ENCODE measurements at places on chromosomes 13 and 19. TPM values are rescaled to one million over a fixed set of nuclear protein-coding genes. Genes with fewer than 3 reads are reported as not detected.

DNA sequence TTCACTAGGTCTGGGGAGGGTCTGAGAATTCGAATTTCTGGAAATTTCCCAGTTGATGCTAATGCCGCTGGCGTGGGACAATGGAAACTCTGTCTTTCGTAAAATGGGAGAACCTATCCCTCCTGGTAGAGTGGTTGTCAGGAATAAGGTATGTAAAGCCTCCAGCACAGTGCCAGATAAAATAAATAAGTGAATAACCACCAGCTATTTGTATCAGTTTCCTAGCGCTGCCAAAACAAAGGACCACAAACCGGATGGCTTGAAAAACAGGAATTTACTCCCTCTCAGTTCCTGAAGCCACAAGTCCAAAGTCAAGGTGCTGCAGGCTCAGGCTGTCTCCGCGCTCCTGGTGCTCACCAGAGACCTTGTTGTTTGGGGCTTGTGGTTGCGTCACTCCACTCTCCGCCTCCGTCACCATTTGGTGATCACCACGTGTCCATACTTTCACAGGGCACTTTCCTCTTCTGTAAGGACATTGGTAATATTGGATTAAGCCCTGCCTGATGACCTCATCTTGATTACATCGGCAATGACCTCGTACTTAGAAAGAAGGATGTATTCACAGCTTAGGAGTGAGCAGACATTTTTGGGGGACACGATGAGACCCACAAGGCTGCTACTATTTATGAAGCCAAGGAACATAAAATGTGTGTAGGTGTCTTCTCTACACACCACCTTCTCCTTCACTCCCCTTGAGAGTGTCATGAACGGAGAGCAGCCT, 428.5 kb downstream of the IRS2 start:
- no peak for DNase-seq

DNA sequence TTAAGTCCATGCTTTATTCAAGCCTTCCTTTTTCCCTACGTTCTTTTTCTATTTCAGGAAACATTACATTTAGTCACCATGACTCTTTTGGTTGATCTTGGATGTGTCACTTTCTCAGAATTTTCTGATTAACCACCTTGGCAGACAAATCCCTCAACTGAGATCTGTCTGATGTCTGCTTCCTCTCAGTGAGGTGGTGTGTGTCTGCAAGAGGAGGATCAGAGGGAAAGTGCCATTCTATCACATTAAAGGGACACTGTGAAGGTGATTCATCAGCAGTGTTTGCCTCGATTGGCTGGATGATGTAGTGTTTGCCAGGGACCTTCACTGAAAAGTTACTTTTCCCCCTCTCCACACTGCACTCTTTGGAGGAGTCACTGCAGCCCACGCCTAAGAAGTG, 3.0 kb upstream of the CCNP start:
- DNase-seq: peak; percentile 25

DNA sequence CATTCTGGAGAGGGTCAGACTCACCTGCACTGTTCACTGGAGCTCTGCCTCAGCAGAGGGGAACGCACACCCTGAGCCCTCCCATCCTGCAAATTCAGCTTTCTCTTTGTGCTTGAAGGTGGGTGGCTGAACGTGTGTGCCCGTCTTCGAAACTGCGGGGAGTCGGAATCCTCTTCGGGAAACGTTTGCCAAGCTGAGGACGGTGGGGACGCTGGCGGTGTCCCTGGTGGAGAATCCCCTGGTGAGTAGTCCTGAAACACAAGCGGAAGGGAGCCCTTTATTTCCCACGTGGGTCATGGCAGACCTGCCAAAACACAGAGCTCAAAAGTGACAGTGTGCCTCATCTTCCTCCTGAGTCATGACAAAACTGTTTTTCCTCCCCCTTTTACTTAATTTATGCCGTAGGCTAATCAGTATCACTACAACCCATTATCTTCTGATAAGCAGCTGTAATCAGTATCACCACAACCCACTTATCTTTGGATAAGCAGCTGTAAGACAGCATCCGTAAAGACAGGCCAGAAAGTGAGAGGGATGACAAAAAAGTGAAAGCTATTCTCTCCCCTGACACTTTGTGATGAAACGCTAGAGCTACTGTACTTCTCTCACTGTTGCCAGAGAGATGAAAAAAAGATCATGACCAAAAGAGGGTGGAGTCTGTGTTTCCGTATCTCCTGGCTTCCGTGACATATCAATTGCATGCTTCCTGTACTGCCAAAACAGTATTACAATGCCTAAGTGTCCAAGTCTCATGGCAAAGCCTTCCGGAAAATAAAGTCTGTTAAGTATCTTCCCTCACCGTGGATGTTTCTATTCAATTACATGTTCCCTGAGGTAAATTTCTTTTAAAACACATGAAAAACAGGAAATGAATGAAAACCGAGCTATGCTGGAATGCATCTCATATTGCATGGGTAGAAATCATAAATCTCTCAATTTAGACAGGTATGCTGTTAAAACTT, 155.5 kb downstream of the TBC1D4 start:
- DNase-seq: peak; percentile 62

GRCh38 chr13:61255040-61255796, 160.4 kb downstream of the PCDH20 start:
- DNase-seq: no peak

GRCh38 chr19:17871878-17872250, at the start of gene SLC5A5:
TSS of gene SLC5A5 (plus strand) at chr19:17871945. CDS start at chr19:17872320, 375 bp downstream.
- no peak for DNase-seq

- DNase-seq: peak; percentile 17
Measured at GRCh38 chr19:17755977-17756670, 4.8 kb downstream of the FCHO1 start.

DNA sequence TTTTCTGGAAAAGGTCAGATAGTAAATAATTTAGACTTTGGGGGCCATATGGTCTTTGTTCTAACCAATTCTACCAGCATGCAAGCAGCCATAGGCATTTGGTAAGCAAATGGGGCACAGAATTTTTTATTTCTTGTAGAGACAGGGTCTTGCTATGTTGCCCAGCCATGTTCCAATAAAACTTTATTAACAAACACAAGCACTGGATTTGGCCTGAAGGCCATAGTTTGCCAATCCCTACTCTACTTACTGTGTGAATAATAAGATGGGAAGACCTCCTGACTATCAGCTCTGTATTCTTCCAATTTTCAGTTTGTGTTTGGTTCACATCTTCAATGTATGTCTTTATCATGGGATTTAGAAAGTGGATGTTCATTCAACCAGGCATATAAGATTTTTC, 53.0 kb upstream of the SERP2 start:
- no peak for DNase-seq

DNA sequence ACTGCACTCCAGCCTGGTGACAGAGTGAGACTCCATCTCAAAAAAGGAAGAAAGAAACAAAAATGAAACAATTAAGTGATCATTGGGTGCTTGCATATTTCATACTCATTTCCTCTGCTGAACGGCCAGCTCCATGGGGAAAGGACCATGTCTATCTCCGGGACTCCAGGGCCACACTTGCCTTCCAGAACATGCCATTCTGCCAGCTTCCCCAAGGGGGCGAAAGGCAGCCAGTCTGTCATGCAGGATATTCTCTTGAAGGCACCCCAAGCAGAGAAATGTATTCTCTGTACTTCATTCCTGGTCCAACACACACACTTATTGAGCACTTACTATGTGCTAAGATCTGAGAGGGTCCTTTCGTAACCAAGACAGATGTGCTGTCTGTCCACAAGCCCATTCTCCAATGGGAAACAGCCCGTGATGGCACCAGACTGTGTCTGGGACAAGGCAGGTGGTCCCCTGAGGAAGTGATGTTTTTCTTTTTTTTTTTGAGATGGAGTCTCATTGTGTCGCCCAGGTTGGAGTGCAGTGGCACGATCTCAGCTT, 10.2 kb upstream of the CARM1 start:
- no peak for DNase-seq

GRCh38 chr13:113105032-113105920, at the start of gene F7:
TSS of gene F7 (plus strand) at chr13:113105791. CDS start at chr13:113105842, 51 bp downstream.
- DNase-seq: no peak

- DNase-seq: no peak
Measured at GRCh38 chr13:52393572-52394357, 12.2 kb downstream of the THSD1 start.

GRCh38 chr19:54209811-54210494, 9.3 kb downstream of the RPS9 start:
- peak; percentile 99 for DNase-seq

DNA sequence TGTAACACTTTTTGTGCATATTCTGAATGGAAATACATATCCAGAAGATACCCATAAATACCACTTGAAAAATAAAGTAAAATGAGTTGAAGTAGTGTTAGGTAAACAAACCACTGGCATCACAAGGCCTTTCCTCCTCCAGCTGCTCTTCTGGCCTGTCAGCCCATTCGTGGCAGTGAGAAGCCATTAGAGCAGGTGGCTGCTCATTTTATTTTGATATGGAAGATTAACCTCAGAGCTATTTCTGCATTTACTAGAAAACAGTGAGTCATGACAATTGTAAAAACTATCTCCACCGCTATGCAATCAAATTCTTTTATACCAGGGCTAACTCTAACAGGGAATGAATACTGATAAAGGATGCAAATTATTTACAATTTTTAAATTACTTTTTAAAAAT, 2898.1 kb downstream of the PCDH9 start:
- DNase-seq: peak; percentile 86

- no peak for DNase-seq
Measured at GRCh38 chr19:54408456-54409026, 6.7 kb upstream of the TTYH1 start.

DNA sequence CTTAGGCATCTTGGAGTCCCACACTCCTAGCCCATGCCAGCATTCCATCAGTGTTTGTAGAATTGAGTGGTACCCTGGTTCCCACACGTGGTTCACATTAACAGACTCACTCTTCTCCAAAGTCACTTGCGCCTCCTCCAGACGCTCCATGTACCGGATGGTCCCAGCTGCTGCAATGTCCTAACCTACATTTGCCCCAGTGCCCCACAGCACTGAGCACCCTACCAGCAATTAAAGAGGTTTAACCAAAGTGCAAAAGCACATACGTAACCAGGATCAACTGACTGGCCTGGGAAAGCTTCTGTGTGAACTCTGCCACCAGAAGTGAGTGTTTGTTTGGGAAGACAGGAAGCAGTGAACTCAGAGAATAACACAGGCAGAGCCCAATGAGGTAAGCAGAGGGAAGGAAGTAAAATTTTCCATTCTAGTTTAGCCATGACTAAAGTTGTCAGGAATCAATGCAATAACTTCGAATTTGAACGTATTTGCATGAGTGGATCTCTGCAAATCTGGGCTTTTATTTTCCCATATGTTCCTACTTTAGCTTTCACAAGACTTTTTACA, 7.3 kb upstream of the MEDAG start:
- peak; percentile 79 for DNase-seq

GRCh38 chr13:34139660-34140227, 321.8 kb downstream of the RFC3 start:
- DNase-seq: no peak

- DNase-seq: no peak
Measured at GRCh38 chr19:47057328-47057727, 8.9 kb upstream of the TMEM160 start.

DNA sequence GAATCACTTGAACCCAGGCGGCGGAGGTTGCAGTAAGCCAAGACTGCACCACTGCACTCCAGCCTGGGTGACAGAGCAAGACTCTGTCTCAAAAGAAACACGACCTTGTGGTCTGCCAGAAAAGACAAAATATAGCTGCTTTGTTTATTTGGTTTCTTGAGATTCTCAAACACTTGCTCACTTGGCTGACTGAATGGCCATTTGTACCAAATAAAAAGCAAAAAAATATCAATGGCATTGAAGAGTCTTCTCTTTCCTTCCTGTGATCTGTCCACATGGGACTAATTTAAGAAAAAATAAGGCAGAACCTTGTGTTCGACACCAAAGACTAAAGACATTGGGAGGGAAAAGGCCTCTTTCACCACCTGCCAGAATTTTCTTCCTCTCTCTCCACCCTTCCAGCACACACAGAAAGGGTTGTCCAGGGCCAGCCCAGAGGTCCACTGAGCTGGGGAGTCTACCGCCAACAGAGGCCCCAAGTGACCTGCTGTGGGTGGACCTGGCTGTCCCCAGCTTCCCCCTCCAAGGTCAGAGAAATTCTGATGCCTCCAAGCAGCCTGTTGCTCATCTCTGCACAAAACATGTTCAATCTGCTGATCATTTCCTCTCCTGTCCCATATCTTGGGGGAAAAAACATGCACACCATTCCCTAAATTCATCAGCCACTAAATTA, 5.9 kb downstream of the BRME1 start:
- DNase-seq: no peak

DNA sequence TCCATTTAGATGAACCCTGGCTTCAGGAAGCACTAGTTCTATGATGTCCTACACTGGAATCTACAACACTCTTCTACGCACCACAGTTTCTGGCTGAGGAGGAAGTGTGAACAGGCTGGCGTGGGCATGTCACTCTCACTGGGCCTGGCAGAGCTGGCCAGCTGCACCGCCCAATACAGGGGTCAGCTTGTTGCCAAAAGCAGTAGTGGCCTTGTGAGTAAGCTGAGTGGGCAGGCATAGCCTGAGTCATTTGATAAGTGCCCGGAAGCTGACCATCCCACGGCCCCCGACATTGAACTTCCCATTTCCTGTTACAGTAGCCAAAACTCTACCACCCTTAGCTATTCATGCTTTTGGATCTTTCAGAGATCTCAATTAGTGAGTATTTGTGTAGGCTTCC, 240.9 kb upstream of the SERP2 start:
- peak; percentile 86 for DNase-seq

- DNase-seq: peak; percentile 58
Measured at GRCh38 chr19:609004-609346, 19.3 kb downstream of the HCN2 start.

GRCh38 chr19:33797802-33798671, 1.4 kb downstream of the KCTD15 start:
- DNase-seq: no peak

DNA sequence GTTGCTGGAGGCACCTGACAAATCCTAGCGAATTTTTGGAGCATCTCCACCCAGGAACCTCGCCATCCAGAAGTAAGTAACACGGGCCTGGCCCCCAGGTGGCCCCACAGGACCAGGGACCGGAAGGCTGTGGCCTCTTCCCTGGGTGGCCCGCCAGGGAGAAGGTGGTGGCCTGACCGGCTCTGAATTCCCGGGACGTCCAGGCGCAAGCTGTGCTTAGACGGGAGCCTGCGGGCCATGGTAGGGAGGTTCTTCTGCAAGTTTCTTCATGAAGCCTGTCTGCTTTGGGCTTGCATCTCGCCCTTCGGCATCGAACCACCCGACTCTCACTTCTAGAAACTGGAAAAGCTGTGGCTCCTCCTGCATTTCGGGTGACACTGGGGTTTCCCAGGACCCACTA, 47.4 kb downstream of the KDM4B start:
- no peak for DNase-seq

Gene DKKL1
- total RNA-seq: 0.46 TPM

Gene NKG7
- total RNA-seq: not detected

Gene MAG
- not detected for total RNA-seq

Gene CAPN12
- total RNA-seq: not detected

Gene TMEM221
- total RNA-seq: not detected

Gene APOC1
- total RNA-seq: 2.5 TPM

Gene C2CD4C
- total RNA-seq: 0.32 TPM

Gene F2RL3
- not detected for total RNA-seq

Gene SLAIN1
- not detected for total RNA-seq

Gene COX7A1
- not detected for total RNA-seq
